ENCODE measurements at places on chromosomes 16 and 17.

DNA sequence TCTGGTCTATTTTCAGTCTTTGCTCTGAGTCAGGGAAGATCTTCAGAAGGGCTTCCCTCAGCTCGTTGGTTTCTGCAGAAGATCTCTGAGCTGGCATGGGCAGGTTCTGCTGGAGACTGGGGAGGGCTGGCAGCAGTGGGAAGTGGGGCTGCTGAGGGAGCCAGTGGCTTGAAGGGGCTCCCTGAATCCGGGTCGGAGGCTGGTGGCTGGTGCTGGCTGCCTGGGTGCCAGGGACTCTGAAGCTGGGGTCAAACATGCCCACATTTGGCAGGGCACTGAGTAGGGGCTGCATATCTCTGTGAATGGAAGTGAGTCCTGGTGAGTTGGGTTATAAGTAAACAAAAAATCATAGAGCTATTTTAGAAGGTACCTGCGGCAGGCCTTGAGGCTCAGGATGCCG, 67.0 kb downstream of the N4BP1 start:
- DNase-seq, result no peak

DNA sequence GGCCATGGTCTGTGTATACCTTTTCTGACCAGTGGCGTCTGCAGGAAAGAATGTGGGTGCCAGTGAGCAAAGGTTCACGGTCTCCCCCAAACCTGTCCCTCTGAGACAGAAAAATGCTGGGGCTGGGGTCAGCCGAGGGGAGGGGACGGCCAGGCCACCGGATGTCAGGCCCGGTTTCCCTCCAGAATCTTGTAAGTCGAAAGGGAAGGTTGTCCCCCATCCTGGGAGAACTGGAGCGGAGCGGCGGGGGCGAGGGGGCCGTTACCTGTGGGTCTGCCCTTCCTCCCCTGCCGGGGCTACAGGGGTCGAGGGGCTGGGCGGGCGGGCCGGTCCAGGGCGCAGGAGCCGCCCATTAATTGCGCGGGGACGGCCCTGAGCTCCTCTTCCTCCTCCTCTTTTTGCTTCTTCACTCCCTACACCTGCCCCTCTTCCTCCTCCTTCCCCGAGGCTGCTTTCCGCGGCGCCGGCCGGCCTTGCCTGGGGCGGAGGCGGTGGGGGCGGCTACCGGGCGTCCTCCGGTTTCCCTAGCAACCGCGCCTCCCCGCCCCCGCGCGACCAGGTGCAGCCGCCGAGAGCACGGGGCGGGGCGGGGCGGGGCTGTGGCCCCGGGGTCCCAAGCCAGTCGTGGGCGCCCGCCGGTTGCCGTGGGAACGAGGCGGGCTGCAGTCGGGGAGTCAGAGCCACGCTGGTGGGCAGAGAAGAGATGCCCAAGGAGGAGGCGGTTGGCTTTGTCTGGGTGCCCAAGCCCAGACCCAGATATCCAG, at the start of gene MARCHF10:
TSS of gene MARCHF10 (minus strand) at position 503 of the 764 bp plus-strand sequence. CDS start 6,579 bp downstream, outside the sequence.
- peak; percentile 8 for DNase-seq

- DNase-seq, result no peak
Observed at GRCh38 chr17:13244513-13244912, 226.7 kb upstream of the ELAC2 start.

GRCh38 chr16:67967958-67968399, 458 bp downstream of the SLC12A4 start:
- DNase-seq, result peak; percentile 18

- DNase-seq, result no peak
Observed at GRCh38 chr17:74324521-74324920, 1.5 kb upstream of the KIF19 start.

GRCh38 chr17:70006159-70006558, 68.9 kb upstream of the KCNJ16 start:
- DNase-seq, result no peak

DNA sequence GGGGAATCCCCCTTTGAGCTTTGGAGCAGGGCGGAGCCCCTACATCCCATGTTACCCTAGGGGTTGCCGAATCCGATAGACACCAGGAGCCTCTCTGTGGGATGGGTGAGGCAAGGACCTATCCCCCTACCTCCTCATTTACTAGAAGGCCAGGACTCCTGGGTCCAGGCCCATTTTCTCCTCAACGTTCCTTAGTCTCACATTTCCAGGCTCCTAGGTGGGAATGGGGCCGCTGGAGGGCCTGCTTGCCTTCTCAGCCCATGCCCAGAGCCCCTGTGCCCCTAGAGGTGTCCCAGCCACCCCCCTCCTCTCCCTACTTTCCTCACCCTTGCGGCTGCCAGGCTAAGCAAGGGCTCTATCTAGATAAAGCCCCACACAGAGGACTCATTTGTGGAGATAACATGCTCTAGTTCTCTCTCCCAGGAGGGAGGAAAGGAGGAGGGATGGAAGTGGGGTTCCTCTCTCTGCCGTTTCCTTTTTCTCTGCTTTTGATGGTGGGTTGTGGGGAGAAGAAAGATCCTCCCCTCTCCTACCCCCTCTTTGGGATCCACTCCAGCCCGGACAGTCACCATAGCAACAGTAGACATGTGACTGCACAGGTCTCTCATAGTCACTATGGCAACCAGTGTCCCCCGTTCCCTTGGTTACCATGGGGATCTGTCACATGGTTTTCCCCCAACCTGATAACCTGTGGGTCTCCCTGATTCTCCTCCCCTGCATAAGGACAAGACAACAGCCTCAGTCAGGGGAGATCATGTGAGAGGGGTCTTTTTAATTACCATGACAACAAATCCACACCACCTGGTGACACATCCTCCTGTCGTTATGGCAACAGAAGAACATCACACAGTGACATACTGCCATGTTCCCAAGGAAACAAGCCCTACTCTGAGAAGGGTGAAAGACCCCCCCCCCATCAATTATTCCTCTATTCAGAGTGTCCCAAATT, 5.2 kb downstream of the CACNA1G start:
- no peak for DNase-seq

- DNase-seq, result no peak
Observed at GRCh38 chr16:57430955-57431354, 16.2 kb downstream of the CIAPIN1 start.
